ENCODE measurements at places on chromosomes 16 and 17. TPM values are rescaled to one million over a fixed set of nuclear protein-coding genes. Genes with fewer than 3 reads are reported as not detected.

DNA sequence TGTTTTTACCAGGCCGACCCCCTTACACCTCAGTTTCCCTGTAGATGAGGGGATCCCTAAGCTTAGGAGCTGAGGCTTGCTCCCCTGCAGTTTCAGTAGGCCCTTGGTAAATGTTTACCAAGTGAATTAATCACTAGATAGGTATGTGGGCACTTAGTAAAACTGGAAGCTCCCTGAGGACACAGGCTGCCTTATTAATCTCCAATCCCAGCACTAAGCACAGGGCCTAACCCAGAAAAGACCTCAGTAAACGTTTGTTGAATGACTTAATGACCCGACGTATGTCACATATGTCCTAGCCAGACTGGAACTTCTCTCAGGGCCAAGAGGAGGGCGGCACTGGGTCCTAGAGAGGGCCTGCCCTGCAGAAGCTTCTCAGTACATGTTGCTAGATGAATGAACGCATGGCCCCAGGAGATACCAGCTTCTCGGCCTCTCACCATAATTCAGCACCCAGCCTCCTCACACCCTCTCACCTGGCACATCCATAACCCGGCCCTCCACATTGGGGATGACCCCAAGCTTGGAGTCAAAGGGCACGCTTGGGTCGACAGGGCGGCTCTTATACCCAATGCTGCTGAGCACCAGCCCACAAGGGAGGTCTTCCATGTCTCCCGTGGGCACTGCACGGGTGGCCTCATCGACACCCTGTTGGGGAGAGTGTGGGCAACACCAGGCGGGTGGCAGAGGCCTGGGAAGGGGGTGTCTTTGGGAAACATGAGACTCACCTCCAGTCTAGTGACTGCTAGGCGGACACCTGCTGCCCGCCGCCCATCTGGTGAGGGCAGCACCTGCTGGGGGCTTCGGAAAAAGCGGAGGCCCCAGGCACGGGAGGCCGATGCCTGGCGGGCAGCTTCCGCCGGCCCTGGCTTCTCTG, 4.0 kb upstream of the GRIN2C start:
- no peak for DNase-seq

DNA sequence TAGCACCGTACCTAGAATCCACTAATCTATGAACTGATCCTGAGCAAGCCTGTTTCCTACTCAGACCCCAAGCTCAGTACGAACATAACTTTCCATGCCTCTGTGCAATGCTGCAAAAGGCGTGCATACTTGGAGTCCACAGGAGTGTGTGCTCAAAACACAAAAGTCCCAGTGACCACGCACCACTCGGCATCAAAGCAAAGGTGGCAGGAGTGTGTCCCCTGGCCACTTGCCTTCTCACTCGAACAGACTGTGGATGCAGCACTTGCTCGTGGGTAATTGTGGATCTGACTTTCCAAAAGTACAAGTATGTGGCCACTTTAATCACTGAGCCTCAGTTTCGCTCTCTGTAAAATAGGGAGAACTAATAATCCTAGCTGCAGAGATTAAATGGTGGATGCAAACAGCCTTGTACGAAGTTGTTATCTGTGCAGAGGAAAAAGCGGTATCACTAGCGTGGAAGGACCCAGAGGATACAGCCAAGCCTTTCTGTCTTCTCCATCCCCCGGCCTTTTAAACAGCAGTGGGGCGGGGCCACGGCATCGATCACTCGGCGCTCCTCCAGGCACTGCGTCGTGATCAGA, 311 bp upstream of the KDM8 start:
- no peak for DNase-seq

The ACSM2B gene
- not detected for total RNA-seq

The TNFRSF17 gene
- not detected for total RNA-seq

Data from vagina (tissue), 2 donors.